ENCODE measurements at places on chromosomes 2 and 18.

DNA sequence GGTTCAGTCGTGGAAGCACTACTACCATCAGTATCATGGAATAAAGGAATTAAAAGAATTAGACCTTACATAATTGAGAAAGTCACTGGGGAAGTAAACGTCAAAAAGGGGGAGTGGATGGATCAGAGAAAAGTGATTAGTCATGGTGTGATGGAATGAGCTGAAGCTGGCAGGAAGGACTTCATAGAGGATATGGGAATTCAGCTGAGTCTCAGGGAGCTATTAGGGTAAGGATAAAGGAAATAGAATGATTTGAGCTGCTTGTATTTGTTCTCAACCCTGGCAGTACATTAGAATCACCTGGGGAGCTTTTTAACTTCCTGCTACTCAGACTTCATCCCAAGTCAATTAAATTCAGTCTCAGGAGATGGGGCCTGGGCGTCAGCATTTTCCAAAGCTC lies 53.4 kb upstream of the SETBP1 start:
- no peak for DNase-seq

DNA sequence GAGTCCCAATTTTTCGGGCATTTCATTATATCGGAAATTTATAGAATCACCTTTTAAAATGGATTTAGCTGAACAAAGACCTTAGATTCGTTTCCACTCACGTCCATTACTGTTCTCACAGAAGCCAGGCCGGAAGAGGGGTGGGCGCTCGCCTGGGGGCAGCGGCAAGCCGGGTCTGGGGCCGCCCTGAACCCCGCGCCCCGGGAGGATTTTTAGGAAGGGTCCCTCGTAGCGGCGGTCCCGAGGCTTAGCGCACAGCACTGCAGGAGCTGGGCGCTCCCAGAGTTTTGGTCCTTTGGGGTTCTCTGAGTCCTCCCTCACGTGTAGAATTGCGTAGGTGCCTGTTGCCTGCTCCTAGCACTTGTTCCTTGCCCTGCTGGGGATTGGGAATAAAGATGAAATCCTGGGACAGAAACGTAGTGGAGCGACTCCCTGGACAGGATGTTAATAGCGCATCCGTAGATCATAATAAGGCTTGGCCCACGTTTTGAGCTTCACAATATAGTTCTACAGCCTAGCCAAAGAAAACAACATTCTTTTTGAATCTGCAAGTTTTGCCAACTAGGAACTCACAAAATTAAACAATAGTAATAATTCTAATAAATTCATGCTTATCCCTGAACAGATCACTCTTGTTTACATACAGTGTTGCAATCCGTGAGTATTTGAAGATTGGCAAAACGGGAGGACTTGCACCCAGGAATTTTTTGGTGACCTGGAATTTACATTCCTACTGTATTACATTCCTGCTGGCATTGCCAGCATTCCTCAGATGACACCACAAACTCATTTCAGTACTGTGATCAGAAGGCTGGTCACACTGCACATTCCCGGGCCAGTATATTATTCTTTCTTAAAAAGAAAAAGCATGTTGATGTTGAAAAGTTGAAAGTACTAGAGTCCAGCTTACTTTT lies 875 bp downstream of the C18orf63 start:
- no peak for DNase-seq

GRCh38 chr18:475202-476031 lies 25.1 kb downstream of the COLEC12 start:
- no peak for DNase-seq

GRCh38 chr2:230811508-230811907 lies 53.2 kb upstream of the ITM2C start:
- DNase-seq = no peak

GRCh38 chr2:33335516-33335915 lies 140.9 kb upstream of the RASGRP3 start:
- no peak for DNase-seq

- no peak for DNase-seq
These were observed 14.4 kb downstream of the EFR3B start for GRCh38 chr2:25056098-25056821.
